ENCODE measurements at places on chromosomes 4 and X.

DNA sequence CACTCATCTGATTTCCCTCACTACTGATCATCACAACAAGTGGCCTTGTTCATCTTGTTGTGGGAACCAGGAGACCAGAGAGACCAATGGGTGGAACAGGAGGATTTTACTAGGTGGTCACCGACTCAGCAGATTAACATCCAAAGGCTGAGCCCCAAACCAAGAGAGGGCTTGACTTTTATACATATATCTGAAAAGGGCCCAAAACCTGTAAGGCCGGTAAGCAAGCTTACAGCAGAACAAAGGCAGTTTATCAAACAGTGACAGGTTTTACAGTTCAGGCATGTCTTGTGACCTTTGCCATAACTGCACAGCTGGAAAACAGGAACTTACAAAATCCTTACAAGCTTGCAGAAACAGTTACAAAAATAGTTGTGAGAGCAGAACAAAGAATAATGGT, 195.9 kb downstream of the OR13H1 start:
- no peak for DNase-seq

DNA sequence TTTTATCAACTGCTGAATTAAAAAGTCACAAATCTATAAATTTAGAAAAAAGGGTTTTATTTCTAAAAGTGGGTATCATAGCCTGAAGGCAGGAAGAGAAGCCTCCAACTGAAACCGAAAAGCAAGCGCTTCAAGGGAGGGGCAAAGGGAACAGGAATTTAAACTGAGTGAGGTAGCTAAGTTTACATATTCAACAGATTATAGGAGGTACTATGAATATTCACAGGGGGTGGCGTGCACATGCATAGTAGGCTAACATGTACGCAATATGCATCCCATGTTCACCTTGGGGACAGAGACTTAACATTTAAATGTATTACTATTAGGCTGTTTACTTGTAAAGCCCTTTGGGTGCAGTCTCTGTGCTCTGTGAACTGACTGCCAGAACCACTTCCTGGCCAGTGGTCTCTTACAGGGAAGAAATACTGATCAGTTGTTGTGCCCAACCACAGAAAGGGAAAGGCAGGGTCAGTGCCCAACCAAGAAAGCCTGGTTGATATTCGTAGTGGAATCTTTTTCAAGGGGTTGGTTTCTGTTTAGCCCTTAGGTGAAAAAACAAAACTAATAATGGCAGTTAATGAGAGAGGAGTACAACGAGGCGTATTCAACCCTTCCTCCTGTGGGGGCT, 168.7 kb upstream of the GALNTL6 start:
- no peak for DNase-seq

GRCh38 chrX:44245733-44246132, 97.7 kb downstream of the EFHC2 start:
- DNase-seq = no peak

DNA sequence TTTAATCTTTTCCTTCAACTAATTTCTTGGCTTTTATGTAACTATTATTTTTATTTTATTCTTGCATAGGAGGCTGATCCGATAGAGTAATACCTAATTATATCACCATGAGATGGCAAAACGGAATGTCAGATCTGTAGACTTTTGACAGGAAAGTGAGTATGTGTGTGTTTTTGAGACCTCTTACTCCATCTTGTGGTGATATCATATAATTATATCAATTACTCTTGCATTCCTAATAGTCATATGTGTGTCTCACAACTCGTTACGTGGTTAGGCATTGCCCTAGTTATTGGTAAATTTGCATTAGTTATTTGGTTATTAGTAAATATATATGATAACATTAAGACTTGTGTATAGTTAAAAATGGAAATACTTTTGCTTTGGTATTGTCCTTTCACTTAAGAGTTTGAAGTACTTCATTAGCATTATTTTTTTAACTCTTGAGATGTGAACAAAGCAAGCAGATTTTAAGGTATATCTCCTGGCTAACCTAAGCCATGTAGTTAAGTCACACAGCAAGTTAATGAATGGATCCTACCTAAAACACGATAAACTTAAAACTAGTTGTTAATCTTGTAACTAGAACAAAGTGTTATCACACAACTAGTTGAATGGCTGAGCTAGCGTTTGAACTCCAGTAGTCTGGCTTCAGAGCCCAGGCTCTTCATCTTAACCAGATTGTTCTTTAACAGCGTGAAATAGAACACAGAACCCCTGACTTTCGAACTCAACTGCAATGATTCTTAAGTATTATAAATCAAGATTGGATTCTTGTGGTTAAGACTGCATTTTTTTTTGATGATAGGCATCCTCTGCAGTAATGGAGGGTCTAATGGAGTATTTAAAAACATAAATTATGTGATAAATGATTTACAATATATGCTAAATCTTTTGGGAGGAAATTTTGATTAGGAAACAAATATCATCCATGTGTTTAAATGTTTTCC, 67.1 kb downstream of the PGRMC2 start:
- peak; percentile 50 for DNase-seq

DNA sequence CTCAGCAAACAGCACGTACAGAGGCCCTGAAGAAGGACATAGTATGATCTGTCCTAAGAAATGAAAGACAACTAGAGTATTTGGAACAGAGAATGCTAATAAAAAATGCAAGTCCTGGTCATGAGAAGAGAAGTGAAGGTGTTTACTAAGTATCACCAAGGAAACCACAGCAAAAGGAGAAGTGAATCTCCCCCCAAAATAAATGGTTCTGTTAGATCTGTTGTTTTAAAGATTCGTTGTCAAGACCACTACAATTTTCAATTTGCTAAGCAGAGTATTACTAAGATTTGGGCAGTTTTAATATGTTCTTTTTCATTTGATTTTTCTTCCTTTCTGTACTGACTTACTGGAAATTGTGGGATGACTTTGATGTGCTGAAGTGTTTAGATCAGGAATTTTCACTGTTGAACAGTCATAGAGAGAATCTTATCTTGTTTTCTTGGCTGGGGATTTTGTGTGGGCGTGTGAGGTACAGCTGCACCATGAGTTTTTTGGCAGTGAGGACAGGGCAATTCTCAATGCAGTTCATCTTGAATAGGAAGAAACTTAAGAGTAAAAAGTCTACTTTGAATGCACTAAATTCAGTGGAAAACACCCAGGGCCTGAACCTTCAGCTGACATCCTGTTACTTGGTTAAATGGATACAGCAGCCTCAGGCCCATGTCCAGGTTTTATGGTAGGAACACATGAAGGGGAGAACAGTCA, 132.2 kb downstream of the STIM2 start:
- no peak for DNase-seq

DNA sequence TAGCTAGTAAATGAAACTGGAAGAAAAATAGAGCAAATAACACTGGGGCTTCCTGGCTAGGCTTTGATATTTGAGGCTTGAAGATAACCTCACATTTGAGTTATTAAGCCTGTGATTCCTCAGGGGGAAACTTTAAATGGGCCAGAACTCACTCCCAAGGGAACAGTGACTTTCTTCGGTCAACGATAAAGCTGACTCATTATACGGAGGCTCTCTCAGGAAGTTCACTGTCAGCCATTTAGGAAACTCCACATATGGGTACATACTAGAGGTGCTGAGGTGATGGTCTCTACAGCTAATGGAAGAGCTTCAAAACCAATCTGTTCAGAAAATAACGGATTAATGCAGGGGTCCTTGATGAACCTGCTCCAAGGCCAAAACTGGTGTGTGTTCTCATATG, 120.8 kb downstream of the SH2D1A start:
- no peak for DNase-seq

- DNase-seq = no peak
Measured at GRCh38 chrX:79153348-79153747, 8.9 kb downstream of the GPR174 start.
